T-helper 2 cell treated with Interferon-gamma antibody and Interleukin-4, amounts not matched to agents 5 μg/mL and 100 μg/mL, for 36 hours (primary cell): ENCODE measurements at places on chromosomes 16 and 17.

GRCh38 chr17:40097087-40097486 is 3.3 kb downstream of the NR1D1 start:
- no peak for DNase-seq

- DNase-seq = no peak
Measured at GRCh38 chr17:59366040-59366757, 34.7 kb downstream of the YPEL2 start.

- no peak for DNase-seq
Measured at GRCh38 chr17:35448899-35449227, 297 bp upstream of the SLFN13 start.

GRCh38 chr17:64622931-64623654 is 39.0 kb downstream of the SMURF2 start:
- DNase-seq = no peak

- DNase-seq = no peak
Measured at GRCh38 chr16:8376858-8377257, 213.5 kb downstream of the TMEM114 start.

- no peak for DNase-seq
Measured at GRCh38 chr16:1366060-1366711, 14.5 kb downstream of the GNPTG start.

- no peak for DNase-seq
Measured at GRCh38 chr16:31333686-31334649, 21.0 kb upstream of the ITGAX start.

GRCh38 chr16:10526962-10527361 is 53.4 kb downstream of the EMP2 start:
- no peak for DNase-seq

DNA sequence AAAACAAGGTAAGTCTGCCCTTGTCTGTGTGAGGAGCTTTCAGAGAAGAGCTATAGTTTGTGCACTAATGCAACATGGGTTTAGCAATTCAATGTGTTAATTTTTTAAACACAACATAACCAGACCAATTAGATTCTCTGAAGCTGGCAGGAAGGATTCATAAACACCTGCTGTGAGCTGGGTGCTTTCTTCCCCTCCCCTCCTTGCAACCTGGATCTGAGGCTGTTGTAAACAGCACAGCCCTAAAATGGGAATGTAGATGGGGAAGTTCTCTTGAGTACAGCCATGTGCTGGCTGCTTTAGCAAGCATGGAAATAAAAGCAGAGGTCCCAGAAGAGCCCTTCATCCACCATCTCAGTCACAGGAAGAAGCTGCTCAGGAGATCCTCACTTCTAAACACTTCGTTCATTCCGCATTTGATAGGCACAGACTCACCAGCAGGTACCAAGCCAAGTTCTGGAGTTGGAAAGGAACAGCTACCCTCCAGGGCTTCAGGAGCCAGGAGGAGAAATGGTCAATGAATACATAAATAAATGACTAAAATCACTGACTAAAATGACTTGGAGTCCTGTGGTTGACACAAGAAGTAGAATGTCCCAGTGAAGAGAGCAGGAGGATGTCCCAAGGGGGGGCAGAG is 21.7 kb downstream of the AXIN2 start:
- DNase-seq = no peak

DNA sequence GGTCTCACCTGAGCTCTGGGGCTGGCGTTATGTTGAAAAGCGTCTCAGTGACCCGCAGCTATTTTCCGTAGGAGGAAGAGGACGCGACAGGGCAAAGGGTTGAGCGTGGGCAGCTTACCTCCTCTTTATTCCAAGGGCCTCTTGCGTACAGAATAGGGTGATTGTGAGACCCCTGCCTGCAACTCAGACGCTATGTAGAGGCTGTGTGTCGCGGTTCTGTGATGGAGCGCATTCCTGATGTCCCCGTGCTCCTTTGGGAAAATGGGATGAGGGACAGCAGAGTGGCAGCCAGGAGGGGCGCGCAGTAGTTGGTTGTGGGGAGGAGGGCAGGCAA is 531 bp upstream of the CDH8 start:
- DNase-seq = no peak
